Mesendoderm (in vitro differentiated cells): ENCODE measurements at places on chromosomes 1 and 21.
A peak's percentile ranks its signal among the peaks of the same experiment; 100 is the strongest.

- H3K4me3 ChIP-seq, result no peak overlapping the region
- H3K27ac ChIP-seq, result no peak overlapping the region
- H3K36me3 ChIP-seq, result no peaks in the 10 kb centered on the region
- DNase-seq, result no peak
Observed at GRCh38 chr1:234842726-234843641, 233.0 kb upstream of the IRF2BP2 start.

- no peak overlapping the region for H3K27ac ChIP-seq
- H3K36me3 ChIP-seq, result no peaks in the 10 kb centered on the region
- no peaks in the 10 kb centered on the region for H3K27me3 ChIP-seq
- H3K4me3 ChIP-seq, result no peak overlapping the region
- no peak for DNase-seq
- H3K4me1 ChIP-seq, result no peaks in the 10 kb centered on the region
Observed at GRCh38 chr21:32812035-32812434, 40.5 kb upstream of the PAXBP1 start.

DNA sequence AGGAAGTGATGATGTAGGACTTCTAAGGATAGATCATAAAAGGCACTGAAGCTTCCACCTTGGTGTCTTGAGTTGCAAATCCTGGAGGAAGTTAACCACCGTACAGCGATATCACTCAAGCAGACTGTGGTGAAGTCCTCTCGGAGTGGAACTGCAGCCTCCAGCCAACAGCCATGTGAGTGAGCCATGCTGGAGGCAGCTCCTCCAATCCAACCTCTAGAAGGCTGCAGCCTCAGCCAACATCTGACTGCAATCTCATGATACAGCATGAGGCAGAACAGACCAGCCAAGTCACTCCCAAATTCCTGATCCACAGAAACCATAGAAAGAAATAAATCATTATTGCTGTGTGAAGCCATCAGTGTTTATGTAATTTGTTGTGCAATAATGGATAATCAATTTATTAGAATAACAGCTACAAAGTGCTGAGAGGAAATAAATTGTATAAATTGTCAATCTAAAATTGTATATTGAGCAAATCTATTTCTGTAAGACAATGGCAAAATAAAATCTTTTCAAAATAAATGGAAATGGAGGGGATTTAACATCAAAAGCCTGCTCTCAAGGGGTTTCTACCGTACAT is 65.0 kb downstream of the PRSS38 start:
- H3K27ac ChIP-seq, result no peak overlapping the region
- no peaks in the 10 kb centered on the region for H3K36me3 ChIP-seq
- DNase-seq, result no peak

DNA sequence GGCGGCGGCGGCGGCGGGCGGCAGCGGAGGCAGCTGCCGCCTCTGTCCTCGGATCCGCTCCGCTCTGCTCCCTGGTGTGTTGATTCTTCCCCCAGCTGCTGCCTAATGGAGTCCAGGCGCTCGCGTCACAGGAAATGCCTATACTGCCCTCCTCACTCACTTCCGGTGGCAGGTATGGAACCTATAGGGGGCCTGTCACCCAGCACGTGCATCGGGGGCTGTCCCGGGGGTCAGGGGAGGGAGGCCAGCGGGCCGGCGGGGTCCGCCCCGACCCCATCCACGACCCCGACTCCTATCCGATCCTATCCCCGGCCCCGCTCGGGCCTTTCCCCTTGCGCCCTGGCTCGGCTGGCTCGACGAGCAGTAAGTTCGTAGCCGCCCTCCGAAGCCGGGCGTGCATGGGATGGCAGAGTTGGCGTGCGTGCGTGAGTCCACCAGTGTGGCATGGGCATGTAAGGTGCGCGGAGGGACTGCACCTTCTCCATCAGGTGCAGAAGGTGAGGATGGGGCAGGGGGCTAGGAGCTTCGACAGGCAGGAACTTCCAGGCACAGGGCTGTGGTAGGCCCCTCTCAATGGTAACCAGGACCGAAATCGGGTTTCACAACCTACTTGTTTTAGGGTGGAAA is at the start of gene WDR26:
WDR26 (minus strand) TSS at position 107 of the 627 bp plus-strand sequence.
- peaks cover 5% of the 10 kb centered on the region for H3K4me1 ChIP-seq
- DNase-seq, result peak; percentile 94
- H3K36me3 ChIP-seq, result no peaks in the 10 kb centered on the region
- H3K4me3 ChIP-seq, result peak within 1 kb of the TSS; percentile 87

DNA sequence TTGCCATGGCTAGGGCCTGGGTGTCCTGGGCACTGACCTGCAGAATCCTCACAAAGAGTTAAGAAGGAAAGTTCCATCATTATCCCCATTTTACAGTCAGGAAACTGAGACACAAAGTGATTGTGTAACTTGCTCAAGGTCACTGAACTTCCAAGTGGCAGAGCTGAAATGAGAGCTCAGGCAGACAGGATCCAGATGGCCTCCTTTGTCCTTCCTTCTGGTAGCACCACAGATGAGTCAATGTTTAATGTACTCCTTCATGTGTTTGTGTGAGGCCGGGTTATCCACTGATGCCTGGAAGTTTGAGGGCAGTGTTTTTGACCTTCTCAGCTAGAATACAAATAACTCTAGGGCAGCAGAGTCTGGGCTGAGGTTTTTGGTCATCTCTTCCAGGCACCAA is 207.0 kb downstream of the TNR start:
- H3K4me1 ChIP-seq, result no peaks in the 10 kb centered on the region
- DNase-seq, result no peak
- no peak overlapping the region for H3K4me3 ChIP-seq
- H3K36me3 ChIP-seq, result no peaks in the 10 kb centered on the region

DNA sequence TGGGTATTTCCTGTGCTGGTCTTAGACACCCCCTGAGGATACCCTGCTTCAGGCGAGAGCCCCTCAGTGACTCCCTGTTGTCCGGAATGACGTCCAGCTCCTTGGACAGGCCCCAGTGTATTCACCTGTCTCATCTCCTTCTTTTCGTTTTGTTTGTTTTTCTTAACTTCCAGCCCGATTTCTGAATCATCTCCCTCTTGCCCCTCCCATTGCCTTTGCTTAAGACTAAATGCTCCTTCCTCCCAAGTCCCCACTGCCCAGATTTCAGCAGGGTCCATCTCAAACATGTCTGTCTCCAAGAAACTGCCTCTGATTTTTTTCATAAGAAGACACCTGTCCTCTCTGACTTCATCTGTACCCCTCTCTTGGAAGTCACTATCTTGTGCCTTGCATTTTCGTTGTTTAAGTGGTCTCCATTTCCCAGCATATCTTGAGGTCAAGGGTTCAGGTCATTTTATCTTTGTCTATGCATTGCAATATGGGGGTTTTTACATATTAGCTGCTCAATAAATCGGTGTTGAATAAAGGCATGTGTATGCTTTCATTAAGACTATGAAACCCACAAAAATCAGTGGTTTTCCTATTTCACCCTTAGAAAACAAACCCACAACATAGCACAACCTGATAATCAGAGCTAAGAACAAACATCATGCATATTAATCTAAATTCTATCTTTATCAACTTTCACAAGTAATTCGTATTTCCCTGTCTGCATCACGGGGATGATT is 58.4 kb upstream of the LGALS8 start:
- no peak overlapping the region for H3K4me3 ChIP-seq
- H3K4me1 ChIP-seq, result no peaks in the 10 kb centered on the region
- no peak overlapping the region for H3K27ac ChIP-seq
- no peaks in the 10 kb centered on the region for H3K27me3 ChIP-seq

- peaks cover 31% of the 10 kb centered on the region for H3K27me3 ChIP-seq
- H3K27ac ChIP-seq, result no peak overlapping the region
- peak; percentile 84 for DNase-seq
- H3K4me3 ChIP-seq, result peak overlapping the region; percentile 39
- no peaks in the 10 kb centered on the region for H3K4me1 ChIP-seq
Observed at GRCh38 chr1:50978144-50978851, 8.3 kb downstream of the CDKN2C start.

- no peak overlapping the region for H3K27ac ChIP-seq
- H3K4me3 ChIP-seq, result no peak overlapping the region
- peaks cover 7% of the 10 kb centered on the region for H3K4me1 ChIP-seq
- peaks cover 10% of the 10 kb centered on the region for H3K36me3 ChIP-seq
- peak; percentile 67 for DNase-seq
- H3K27me3 ChIP-seq, result no peaks in the 10 kb centered on the region
Observed at GRCh38 chr1:109240158-109241152, 8.9 kb upstream of the CELSR2 start.

DNA sequence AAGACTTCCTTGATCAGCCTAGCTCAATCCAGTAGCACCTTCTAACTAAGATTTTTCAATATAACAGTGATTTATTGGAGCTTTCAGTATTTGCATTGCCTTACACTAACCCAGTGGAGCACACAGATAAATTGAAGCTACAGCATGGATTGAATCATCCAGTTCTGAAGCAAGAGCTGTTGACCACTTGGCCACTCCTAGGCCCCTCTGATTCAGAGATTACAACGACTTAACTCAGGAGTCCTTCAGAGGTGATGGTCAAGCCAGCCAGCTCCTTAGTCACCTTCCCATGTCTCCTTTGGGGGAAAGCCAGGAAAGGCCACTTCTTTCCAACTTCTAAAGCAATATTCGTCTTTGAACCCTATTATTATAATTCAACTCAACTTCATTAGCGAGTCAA is 151.8 kb downstream of the TENT5C start:
- no peak overlapping the region for H3K4me3 ChIP-seq
- no peaks in the 10 kb centered on the region for H3K27me3 ChIP-seq
- H3K4me1 ChIP-seq, result peaks cover 2% of the 10 kb centered on the region
- no peak for DNase-seq
- no peaks in the 10 kb centered on the region for H3K36me3 ChIP-seq

- H3K4me3 ChIP-seq, result no peak overlapping the region
- no peak overlapping the region for H3K27ac ChIP-seq
- no peaks in the 10 kb centered on the region for H3K4me1 ChIP-seq
- no peaks in the 10 kb centered on the region for H3K36me3 ChIP-seq
- no peaks in the 10 kb centered on the region for H3K27me3 ChIP-seq
Observed at GRCh38 chr1:233965856-233966255, 61.4 kb downstream of the SLC35F3 start.

- H3K4me3 ChIP-seq, result no peak overlapping the region
- no peaks in the 10 kb centered on the region for H3K4me1 ChIP-seq
- no peak overlapping the region for H3K27ac ChIP-seq
- H3K27me3 ChIP-seq, result no peaks in the 10 kb centered on the region
Observed at GRCh38 chr21:43287111-43287760, 118.4 kb downstream of the CRYAA start.

- no peaks in the 10 kb centered on the region for H3K36me3 ChIP-seq
- no peak overlapping the region for H3K4me3 ChIP-seq
- H3K27ac ChIP-seq, result no peak overlapping the region
- no peaks in the 10 kb centered on the region for H3K27me3 ChIP-seq
- H3K4me1 ChIP-seq, result no peaks in the 10 kb centered on the region
Observed at GRCh38 chr1:87243573-87243972, 85.1 kb upstream of the LMO4 start.

GRCh38 chr1:31315902-31316301 is 19.1 kb downstream of the ZCCHC17 start:
- no peak overlapping the region for H3K27ac ChIP-seq
- no peaks in the 10 kb centered on the region for H3K27me3 ChIP-seq
- no peaks in the 10 kb centered on the region for H3K4me1 ChIP-seq
- DNase-seq, result no peak
- H3K4me3 ChIP-seq, result no peak overlapping the region

GRCh38 chr1:30373471-30374399 is 349.6 kb downstream of the MATN1 start:
- no peak overlapping the region for H3K4me3 ChIP-seq
- no peaks in the 10 kb centered on the region for H3K4me1 ChIP-seq
- no peak for DNase-seq
- no peaks in the 10 kb centered on the region for H3K36me3 ChIP-seq
- H3K27ac ChIP-seq, result no peak overlapping the region
- H3K27me3 ChIP-seq, result no peaks in the 10 kb centered on the region

- no peak for DNase-seq
- H3K27ac ChIP-seq, result no peak overlapping the region
- no peaks in the 10 kb centered on the region for H3K27me3 ChIP-seq
- no peaks in the 10 kb centered on the region for H3K36me3 ChIP-seq
- H3K4me3 ChIP-seq, result no peak overlapping the region
Observed at GRCh38 chr1:3505161-3505560, 50.7 kb downstream of the ARHGEF16 start.

GRCh38 chr1:247411621-247412327 is 4.2 kb upstream of the NLRP3 start:
- no peak overlapping the region for H3K27ac ChIP-seq
- H3K36me3 ChIP-seq, result no peaks in the 10 kb centered on the region
- no peak for DNase-seq

- H3K27me3 ChIP-seq, result no peaks in the 10 kb centered on the region
- no peak overlapping the region for H3K27ac ChIP-seq
- H3K36me3 ChIP-seq, result no peaks in the 10 kb centered on the region
- no peak overlapping the region for H3K4me3 ChIP-seq
- no peak for DNase-seq
- no peaks in the 10 kb centered on the region for H3K4me1 ChIP-seq
Observed at GRCh38 chr1:207744000-207744534, 7.8 kb upstream of the CD46 start.

DNA sequence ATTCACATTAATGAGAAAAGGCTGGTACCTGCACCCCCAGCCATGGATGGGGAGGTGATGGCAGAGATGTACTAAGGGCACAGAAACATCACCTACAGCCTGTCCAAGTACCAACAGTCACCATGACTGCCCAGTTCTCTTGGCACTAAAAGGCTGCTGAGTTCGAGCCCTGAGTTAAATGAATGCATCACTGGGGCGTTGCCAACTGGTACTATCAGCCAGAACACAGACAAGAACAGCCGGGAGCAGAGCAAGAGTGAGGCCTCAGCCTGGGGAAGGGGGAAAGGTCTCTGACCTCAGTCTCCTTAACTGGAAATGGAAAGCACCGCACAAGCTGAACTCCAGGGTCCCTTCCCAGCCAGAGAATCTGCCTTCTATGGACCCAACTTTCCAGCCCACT is 60.5 kb downstream of the GLIS1 start:
- no peaks in the 10 kb centered on the region for H3K4me1 ChIP-seq
- H3K27me3 ChIP-seq, result no peaks in the 10 kb centered on the region
- H3K27ac ChIP-seq, result no peak overlapping the region
- H3K36me3 ChIP-seq, result no peaks in the 10 kb centered on the region
- no peak for DNase-seq

DNA sequence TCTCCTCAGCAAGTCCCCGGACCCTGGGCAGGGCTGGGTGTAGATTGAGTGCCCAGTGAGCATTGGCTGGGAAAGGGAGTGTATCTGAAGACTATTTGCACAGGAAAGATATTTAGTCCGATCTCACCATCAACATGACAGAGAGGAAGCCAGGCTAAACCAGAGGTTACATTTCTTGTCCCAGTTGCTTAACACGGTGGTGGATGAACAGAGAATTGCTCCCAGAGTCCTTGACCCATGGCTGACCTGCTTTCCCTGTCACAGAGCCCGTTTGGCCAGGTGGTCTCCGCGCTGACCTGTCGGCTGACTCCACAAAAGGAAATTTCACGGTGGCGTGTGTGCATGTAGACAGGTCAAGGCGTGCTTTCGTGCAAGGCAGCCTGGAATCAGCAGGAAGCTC is 83.5 kb downstream of the BEND5 start:
- no peak overlapping the region for H3K4me3 ChIP-seq
- no peaks in the 10 kb centered on the region for H3K4me1 ChIP-seq
- no peak overlapping the region for H3K27ac ChIP-seq

GRCh38 chr1:20302108-20302471 is 11.4 kb downstream of the VWA5B1 start:
- no peak for DNase-seq
- H3K27me3 ChIP-seq, result no peaks in the 10 kb centered on the region
- no peak overlapping the region for H3K4me3 ChIP-seq
- no peaks in the 10 kb centered on the region for H3K4me1 ChIP-seq

GRCh38 chr1:186819126-186819525 is 9.6 kb upstream of the PLA2G4A start:
- no peaks in the 10 kb centered on the region for H3K27me3 ChIP-seq
- no peaks in the 10 kb centered on the region for H3K36me3 ChIP-seq
- H3K27ac ChIP-seq, result no peak overlapping the region
- H3K4me1 ChIP-seq, result no peaks in the 10 kb centered on the region
- no peak for DNase-seq
- no peak overlapping the region for H3K4me3 ChIP-seq
